ENCODE measurements at places on chromosomes 11 and 22. TPM values are rescaled to one million over a fixed set of nuclear protein-coding genes. Genes with fewer than 3 reads are reported as not detected.
A peak's percentile ranks its signal among the peaks of the same experiment; 100 is the strongest.

DNA sequence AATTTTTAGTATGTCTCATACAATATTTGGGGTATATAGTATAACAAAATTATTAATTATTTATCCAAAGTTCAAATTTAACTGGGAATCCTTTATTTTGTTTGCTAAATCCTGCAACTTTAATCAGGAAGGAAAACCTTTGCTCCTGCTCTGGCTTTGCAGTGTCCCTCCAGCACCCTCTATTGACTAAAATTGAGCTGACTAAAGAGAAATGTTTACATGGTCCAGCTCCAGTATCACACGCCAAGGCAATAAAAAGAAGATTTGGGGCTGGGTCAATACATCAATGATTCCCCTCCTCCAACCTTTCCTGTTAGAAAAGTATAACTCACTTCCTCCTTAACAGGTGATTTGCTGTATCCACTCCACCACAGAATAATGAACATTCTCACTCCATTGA, 153.0 kb upstream of the LRRC4C start:
- DNase-seq = no peak

DNA sequence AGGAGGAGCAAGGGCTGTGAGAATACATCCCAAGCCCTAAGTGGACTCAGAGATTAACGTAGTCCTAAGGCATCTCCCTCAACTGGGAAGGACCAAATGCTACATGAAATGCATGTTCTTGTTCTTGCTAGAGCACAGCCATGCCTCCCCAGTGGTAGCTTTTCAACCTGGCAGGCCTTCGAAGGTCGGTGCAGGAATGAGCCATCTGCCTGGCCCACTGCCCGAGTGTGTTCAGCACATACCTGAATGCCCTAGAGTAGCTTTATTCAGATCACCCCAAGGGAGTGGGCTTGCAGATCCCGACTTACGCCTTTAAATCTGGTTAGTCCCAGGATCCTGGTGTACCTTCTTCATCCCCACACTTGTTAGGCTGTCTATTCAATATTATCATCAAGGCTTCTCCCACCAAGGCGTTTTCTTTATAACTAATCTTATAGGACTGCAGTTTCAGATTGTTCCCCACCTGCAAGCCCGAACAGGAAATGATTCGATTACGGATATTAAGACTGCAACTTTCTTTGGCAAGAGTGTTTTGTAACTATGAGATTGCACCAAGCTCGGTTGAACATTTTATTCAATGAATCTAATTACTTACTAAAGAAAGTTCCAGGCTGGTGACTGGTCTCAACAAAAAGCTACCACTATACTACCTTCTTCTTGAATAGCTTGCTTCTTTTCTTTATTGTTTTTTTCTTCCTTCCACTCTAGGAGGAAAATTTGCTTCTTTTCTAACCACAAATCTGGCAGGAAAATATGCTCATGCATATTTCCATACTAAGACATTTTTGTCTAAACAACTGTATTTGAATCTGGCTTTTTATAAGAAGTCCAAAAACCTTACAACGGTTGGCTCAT, 115.6 kb downstream of the SGSM3 start:
- peak; percentile 38 for DNase-seq

Gene NEFH
- 0.72 TPM for total RNA-seq

DNA sequence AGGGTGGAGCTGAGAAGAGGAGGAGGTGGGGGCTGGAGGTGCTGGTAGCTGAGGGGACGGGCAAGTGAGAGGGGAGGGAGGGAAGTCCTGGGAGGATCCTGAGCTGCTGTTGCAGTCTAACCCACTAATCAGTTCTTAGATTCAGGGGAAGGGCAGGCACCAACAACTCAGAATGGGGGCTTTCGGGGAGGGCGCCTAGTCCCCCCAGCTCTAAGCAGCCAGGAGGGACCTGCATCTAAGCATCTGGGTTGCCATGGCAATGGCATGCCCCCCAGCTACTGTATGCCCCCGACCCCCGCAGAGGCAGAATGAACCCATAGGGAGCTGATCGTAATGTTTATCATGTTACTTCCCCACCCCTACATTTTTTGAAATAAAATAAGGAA, 24.4 kb downstream of the FADS3 start:
- DNase-seq = no peak

DNA sequence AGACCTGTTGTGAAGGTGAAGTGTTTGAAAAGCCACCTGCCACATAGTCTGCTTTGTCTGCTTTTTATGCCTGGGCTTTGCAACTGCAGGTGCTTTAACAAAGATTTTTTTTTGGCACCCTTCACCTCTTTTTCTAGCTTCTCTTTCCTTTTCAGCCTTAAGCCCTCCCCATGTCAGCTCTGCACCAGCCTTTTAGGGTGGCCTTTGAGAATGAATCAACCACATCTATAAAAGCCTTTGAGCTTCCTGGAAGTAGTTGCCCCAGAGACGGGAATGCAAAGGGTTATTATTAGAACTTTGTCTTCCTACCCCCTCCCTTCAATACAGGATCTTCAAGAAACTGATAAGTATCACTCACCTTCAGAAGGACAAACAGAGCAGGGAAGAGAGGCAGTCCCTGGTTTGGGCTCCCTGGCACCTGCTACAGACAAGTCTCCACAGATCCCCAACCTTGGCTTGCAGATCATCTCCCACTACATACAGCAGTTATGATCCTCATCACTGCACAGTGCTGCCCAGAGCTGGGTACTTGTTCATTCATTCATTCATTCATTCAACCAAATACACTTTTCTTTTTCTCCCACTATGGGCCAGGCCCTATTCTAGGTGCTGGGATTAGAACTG, 8.0 kb downstream of the PVALB start:
- no peak for DNase-seq

DNA sequence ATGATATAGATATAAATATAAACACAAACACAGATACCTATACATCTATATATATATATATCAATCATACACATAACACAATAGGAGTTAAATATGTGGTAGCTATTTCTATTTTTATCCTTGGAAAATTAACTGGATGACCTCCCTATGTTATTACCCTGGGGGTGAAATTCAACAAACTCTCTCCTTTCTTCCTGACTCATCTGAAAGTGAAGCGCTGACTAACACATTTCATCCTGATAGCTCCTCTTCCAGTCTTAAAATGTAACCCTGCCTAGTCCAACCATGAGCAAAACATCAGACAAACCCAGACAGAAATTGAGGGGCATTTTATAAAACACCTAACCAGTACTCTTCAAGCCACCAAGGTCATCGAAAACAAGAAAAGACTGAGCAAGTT, 220.6 kb upstream of the ISX start:
- DNase-seq = no peak

Gene PATL1
- total RNA-seq = 6.5 TPM

Gene PHF21B
- 0.34 TPM for total RNA-seq

Gene KIAA0930
- 14.6 TPM for total RNA-seq

DNA sequence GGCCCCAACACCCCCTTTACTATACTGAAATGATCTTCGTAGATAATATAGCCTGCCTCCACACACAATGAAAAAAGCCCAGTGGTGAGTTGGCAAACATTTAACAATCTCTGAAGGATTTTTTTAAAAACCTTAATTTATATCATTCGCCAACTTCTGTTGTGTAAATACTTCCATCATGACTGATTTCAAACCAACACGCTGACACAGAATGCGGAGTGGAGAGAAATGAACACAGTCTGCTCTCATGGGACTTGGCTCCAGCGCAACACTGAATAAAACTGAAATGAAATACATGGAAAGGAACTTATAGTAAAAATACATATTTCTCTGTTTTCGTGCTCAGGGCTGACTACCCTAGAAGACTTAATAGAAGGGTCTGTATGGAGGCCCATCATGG, 61.3 kb upstream of the WNT11 start:
- DNase-seq = no peak

DNA sequence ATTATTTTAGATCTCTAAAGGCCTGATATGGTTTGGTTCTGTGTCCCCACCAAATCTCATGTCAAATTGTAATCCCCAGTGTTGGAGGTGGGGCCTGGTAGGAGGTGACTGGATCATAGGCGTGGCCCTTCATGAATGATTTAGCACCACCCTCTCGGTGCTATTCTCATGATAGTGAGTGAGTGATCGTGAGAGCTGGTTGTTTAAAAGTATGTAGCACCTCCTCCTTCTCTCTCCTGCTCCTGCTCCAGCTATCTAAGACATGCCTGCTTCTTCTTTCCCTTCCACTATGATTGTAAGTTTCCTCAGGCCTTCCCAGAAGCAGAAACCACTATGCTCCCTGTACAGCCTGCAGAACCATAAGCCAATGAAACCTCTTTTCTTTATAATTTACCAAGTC, 114.1 kb downstream of the SERGEF start:
- no peak for DNase-seq

DNA sequence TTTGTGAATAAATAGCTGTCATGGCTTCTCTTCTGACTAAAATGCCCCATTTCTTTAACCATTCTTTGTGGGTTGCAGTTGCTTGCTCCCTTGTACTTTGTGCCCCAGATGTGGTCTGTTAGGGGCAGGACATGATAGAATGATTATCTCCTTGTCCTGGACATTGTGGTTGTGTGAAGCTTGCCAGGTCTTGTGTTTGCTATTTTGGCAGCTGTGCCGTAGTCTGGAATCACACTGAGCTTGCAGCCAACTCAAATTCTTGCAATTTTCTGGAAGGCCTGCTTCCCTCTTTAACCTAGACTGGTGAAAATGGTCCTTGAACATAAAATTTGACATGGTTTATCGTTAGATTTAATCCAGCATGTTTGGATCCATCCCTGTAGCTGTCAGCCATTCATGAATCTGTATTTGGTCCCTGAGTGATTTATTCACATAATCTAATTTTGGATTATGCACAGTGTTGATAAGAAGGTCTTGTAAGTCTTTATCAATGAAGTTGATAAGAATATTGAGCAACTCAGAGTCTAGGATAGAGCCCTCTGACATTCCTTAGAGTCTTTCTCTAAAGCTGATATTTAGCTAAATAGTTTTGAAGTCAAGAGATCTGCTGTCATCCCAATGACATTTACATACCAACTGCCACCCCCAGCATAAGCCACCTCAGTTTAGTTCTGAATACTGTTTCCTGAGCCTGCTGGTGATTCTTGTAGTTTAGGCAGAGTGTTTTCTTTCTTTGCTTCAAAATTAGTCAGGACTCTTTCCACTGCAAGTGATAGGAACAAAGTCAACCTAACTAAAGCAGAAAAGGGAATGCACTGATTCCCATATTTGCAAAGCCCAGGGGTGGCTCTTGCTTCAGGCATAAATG, 9.8 kb downstream of the SPON1 start:
- no peak for DNase-seq

Gene OR52A1
- total RNA-seq = not detected

Gene LRP5
- 30.8 TPM for total RNA-seq

DNA sequence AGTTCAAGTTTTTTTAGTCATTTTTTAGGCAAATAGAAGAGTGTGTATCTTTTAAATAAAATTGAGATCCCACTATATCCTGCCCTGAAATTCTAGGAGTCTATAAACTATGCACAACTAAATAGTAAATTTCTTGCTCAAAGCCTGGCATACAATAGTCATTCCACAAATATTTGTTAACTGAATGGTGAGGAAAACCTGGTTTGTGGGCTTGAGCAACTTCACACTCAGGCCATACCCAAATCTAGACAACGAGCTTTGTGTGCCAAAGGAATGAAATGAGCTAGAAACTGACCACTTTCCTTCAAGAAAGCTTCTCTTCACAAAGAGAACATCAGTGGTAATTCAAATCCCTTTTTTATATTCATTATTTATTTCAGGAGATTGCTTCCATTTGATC, 39.6 kb upstream of the AMOTL1 start:
- DNase-seq = no peak

- no peak for DNase-seq
Measured at GRCh38 chr11:34439610-34440198, 970 bp downstream of the CAT start.

Gene LINC01488
- total RNA-seq = not detected

Gene IRAG1
- total RNA-seq = 3.5 TPM

- DNase-seq = no peak
Measured at GRCh38 chr22:32994041-32994830, 63.9 kb downstream of the SYN3 start.

Gene NAALADL1
- 0.51 TPM for total RNA-seq

DNA sequence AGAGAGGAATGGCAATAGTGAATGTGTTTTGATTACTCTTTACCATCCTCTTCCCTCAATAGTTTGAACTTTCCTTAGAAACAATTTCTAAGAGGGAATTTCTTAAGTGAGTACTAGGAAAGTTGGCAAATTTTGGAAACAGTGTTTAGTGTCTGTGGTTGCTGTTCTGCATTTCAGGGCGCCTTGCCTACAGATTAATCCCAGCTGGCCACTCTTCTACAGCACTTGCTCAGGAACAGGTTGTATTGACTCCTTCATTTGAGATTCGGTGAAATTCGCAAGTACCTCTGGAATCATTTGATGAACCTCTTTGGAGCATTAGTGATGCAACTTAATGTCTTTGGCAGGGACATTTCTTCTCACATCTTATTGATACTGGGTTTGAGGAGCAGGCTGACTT, 28.3 kb downstream of the JAM3 start:
- DNase-seq = no peak

Gene PRR33
- total RNA-seq = not detected

GRCh38 chr11:38315151-38315550, 1717.1 kb upstream of the RAG2 start:
- DNase-seq = no peak

DNA sequence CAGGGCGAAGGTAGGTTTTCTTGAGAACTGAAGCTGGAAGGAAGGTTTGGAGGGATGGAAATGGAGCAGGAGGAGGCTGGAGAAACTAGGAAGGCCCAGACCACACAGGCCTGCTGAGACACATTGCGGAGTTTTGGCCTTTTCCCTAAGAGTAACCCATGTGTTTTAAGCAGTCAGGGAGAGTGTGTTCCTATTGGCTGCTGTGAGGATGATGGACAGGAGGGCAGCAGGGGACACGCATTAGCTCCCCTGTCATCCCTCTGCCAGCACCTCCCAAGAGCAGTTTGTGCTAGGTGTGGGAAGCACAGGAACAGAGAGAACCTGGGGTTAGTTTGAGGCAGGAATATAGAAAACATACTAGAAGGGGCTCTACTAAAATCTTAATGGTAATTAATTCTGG, 842.1 kb downstream of the TBC1D22A start:
- no peak for DNase-seq

Gene SERPIND1
- total RNA-seq = 0.09 TPM

GRCh38 chr11:111933872-111934271, 3.3 kb upstream of the DIXDC1 start:
- DNase-seq = no peak

GRCh38 chr22:38736257-38736570, 19.6 kb downstream of the SUN2 start:
- DNase-seq = no peak

Gene RASD2
- 0.35 TPM for total RNA-seq

Gene MYBPC3
- total RNA-seq = not detected

Gene TLCD5
- 5.7 TPM for total RNA-seq

Gene LRRC32
- 5.7 TPM for total RNA-seq
